ENCODE measurements at places on chromosomes 16 and 17. TPM values are rescaled to one million over a fixed set of nuclear protein-coding genes. Genes with fewer than 3 reads are reported as not detected.

Gene TEKT1
- total RNA-seq, result not detected

Gene AIPL1
- total RNA-seq, result not detected

Gene NOL3
- total RNA-seq, result 0.71 TPM

Gene PLD2
- total RNA-seq, result 14.3 TPM

Gene SRCIN1
- total RNA-seq, result 0.52 TPM

Gene PPP1R1B
- total RNA-seq, result not detected

Gene UBALD2
- 241 TPM for total RNA-seq

Gene MT2A
- total RNA-seq, result 95.7 TPM

Gene HIRIP3
- total RNA-seq, result 10.3 TPM

Gene INCA1
- 0.24 TPM for total RNA-seq

Gene MT3
- total RNA-seq, result 1.00 TPM

Gene YWHAE
- 134 TPM for total RNA-seq

Gene TPSAB1
- not detected for total RNA-seq

Gene RNF112
- total RNA-seq, result 0.60 TPM

Gene ITGB4
- 1.2 TPM for total RNA-seq

Gene ANKS3
- total RNA-seq, result 11.8 TPM

Gene GLP2R
- total RNA-seq, result not detected

Gene ATP6V0D1
- total RNA-seq, result 62.0 TPM
